ENCODE measurements at places on chromosomes 16 and 17.

GRCh38 chr17:76812263-76812662 lies 55.9 kb upstream of the MGAT5B start:
- DNase-seq: no peak

DNA sequence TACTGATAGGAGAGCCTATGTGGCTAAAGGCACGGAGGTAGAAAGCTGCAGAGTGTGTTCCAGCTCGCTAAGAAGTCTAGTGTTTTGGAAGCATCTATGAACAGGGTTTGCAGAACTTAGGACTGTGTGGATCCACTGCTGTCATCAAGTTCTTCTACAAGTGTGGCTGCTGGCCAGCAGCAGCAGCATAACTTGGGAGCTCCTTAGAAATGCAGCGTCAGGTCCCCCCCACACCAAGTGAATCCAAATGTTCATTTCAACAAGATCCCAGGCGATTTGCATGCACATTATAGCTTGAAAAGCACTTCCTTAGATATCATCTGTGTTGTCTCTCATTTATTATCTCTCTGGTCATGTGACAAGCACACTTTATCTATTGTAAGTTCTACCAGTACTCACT lies 131.9 kb upstream of the SHISA6 start:
- DNase-seq: no peak

- no peak for DNase-seq
Observed at GRCh38 chr17:80945736-80946135, 45.9 kb upstream of the CHMP6 start.

DNA sequence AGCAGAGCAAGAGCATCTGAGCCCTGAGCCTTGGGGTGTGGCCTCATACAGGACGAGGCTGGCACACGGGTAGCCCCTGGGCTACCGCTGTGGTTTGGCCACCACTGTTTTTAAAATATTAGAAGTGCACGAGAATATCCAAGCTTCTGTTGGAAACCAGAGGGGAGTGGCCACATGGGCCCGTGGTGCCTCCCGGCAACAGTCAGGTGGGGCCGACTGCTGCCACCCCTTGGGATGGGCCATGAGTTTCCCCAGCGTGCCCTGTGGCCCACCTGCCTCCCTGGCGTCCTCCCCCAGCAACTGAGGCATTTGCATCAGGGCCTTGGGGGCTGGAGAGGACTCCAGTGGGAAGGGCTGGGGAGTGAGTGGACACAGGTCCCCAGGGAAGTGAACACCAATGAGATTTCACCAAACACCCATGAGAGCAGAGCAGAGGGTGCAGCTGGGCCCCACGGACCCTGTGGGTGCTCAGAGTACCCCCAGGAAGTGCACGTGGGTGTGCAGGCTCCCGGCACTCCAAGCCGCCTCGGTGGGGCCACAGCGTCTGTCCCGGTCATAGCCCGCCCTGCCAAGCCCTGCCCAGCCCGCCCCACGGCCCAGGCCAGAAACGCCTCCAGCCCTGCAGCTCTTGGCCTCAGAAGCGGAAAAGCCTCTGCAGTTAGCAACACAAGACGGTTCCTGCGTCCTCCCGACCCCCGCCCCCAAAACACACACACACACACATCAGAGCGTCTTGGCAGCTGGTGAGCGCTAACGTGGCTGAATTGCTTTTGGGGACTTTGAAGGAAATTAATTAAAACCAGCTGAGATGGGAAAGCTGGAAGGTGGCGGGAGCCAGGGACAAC lies 22.7 kb downstream of the ZNF469 start:
- DNase-seq: no peak

GRCh38 chr17:82871056-82871775 lies 31.4 kb upstream of the ZNF750 start:
- no peak for DNase-seq

- DNase-seq: no peak
Observed at GRCh38 chr17:77042476-77043231, 98.1 kb upstream of the SEC14L1 start.

- no peak for DNase-seq
Observed at GRCh38 chr16:27208796-27209195, 5.5 kb downstream of the KDM8 start.

DNA sequence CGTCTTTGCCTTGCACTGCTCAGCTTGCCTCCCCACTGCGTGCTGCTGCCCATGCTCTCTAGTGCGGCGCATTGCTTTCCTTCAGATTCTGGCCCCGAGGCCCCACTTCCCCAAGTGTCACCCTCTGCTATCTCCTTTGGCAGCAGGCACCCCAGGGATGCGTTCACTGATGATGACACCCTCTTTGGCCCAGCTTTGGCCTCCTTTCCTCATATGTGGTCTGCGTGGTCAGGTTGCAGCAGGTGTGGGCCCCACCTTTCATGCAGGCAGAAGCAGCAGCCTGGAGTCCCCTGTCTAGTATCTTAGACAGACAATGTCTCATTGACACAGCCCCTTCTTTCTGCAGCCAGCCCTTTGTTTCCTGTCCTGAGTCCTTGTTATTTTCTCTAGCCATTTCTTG lies 4.8 kb upstream of the CCL3 start:
- no peak for DNase-seq

GRCh38 chr17:80873307-80873951 lies 118.2 kb upstream of the CHMP6 start:
- no peak for DNase-seq

GRCh38 chr17:18006495-18007239 lies 32.3 kb downstream of the ATPAF2 start:
- DNase-seq: no peak

Data from AG04449 (cell line).